ENCODE measurements at places on chromosomes 3 and 15.
A peak's percentile ranks its signal among the peaks of the same experiment; 100 is the strongest.

DNA sequence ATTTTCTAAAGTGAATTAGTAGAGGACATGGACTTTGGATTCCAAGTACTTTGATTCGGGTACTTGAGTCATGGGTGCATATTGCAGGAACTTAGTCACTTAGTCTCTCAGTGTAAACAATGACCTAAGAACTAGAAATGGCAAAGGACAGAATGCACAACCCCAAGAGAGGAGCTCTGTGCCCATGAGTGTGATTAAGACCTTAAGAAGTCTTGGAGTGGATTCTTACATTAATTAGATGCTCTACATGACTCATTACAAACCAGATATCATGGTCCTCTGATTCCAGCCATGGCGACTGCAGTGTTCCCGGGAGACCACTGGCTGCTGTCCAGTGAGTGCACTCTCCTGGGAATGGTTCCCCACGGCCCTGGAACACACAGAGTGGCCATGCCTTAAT lies 251.5 kb downstream of the GABRG3 start:
- DNase-seq = no peak

DNA sequence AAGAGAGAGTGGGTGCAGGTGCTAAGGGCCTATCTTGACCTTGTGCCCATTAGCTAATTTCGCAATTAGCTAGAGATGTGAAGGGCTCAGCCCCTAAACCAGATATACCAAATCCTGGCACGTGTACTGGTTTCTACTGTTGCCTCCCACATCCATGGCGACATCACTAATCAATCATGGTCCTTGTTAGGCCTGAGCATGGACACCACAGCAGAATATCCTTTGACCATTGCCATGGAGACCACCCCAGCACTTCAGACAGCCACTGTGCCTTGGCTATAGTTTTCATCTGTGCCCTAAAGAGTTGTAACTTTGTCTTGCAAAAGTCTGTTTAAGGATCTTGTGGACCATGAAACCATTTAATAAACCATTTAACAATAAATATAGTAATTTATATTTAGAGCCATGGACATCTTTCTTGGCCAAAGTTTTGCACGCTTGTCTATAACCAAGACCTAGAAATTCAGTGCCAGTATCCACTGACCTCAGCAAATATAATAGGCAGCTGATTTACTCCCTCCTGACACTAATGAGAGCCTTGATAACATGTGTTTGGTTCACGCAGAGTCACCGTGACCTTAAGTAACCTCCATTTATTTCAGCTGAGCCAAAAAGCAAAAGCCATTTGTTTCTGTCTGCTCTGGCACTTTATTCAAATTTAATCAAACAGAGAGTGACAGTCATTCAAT lies 43.4 kb downstream of the COLQ start:
- no peak for DNase-seq

DNA sequence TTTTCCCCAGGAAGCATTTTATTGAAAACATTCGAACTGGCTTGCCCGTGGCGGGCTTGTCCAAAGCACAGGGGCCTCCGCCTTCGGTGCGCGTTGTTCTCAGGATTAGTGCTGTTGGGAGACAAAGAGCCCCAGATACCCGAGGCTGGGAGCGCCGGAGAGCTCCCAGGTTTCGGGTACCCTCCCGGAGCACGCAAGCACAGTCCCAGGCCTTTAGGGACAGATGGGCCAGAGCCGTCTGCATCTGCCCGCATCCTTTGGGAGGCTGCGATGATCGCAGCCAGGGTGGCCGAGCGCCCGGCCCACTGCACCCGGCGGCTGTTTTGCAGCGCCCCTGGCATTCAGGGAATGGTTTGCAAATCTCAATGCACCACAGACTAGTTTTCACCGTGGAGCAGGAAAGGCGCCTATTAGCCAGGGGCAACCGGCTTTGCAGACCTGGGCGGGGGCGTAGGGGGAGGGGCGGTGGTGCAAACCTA lies 5.0 kb upstream of the FEZF2 start:
- peak; percentile 75 for DNase-seq

- no peak for DNase-seq
These were observed 48.5 kb upstream of the MCTP2 start for GRCh38 chr15:94182883-94183282.

DNA sequence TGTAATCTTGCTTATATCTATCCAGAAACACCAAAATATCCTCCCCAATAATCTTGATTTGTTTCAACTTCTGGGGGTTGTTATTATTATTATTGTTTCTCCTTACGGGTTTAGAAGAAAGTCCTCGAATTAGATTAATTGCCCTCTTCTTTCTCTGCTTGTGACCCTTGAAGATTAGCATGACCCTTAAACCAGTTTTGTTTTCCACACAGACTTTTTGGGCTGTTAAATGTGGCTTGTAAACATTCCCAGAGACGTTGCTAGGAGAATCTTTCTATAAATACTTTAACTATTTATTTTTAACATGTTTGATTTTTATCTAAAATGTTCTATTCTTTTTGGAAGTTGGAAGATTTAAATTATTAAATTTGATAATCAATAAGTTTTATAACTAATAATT lies 4.3 kb upstream of the SUCNR1 start:
- no peak for DNase-seq

DNA sequence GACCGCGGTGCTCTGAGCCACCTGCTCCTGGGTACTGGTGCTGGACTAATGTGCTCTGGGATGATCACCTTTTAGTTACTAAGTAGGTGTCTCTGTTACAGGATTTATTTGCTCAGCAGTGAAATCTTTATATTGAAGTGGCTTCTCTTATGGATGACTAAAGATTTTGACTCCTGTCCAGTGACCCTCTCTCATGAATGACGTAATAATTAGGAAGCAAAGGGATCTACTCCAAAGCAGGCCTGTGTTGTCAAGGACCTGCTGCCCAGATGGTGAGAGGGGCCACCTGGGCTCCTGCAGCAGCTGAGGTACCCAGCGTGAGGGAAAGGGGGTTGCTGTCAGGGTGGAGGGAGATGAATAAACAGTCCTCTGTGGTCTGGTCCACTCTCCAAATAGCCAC lies 263.6 kb downstream of the GABRG3 start:
- DNase-seq = no peak

GRCh38 chr3:41350441-41350840 lies 151.1 kb downstream of the CTNNB1 start:
- no peak for DNase-seq

DNA sequence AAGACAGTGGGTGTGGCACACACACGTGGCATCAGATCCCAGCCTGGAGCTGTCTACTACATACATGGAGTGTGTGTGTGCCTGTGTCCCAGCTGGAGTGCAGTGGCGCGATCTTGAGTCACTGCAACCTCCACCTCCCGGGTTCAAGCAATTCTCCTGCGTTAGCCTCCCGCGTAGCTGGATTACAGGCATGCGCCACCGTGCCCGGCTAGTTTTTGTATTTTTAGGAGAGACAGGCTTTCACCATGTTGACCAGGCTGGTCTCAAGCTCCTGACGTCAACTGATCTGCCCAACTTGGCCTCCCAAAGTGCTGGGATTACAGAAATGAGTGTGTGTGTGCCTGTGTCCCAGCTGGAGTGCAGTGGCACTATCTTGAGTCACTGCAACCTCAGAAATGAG lies 108.8 kb downstream of the IL12A start:
- DNase-seq = no peak

- no peak for DNase-seq
These were observed 14.3 kb upstream of the MOBP start for GRCh38 chr3:39453134-39453533.

GRCh38 chr15:73926219-73927002 lies at the start of gene LOXL1:
LOXL1 (plus strand) TSS chr15:73926462; CDS start chr15:73926784, 322 bp downstream.
- DNase-seq = no peak

- DNase-seq = no peak
These were observed 4.3 kb downstream of the SLC51A start for GRCh38 chr3:196220587-196220986.

GRCh38 chr15:71049706-71050422 lies 65.4 kb upstream of the THSD4 start:
- no peak for DNase-seq

GRCh38 chr3:168088106-168088720 lies 7.5 kb downstream of the GOLIM4 start:
- no peak for DNase-seq

DNA sequence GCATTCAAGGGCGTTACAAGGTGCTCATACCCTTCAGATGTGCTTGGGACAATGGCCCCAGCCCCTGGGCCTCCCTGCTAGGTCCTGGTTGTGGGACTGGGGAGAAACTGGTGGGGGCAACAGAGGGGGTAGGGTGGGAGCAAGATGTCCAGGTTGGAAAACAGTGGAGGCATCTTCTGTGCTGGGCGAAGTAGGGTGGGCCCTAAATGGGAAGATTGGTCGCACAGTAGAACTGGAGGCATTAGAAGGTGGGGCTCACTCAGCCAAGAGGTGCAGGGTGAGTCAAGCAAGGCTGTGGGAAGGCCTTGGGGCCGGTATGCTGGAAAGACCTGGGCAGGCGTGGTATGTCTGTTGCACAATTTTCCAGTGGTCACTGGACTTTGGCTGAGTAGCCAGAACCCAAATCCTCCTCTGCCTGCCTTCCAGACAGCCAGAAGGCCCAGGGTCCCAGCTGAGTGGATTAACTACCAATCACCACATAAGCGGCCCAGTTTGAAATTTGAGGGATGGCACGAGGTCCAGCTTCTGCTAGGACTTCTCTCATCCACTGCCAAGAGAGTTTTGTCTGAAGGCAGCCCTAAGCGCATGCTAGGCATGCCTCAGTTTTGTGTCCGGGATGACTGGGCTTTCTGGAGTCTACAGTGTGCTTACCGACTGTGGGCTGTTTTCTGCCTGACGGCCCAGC lies 74.5 kb downstream of the LSM3 start:
- no peak for DNase-seq

DNA sequence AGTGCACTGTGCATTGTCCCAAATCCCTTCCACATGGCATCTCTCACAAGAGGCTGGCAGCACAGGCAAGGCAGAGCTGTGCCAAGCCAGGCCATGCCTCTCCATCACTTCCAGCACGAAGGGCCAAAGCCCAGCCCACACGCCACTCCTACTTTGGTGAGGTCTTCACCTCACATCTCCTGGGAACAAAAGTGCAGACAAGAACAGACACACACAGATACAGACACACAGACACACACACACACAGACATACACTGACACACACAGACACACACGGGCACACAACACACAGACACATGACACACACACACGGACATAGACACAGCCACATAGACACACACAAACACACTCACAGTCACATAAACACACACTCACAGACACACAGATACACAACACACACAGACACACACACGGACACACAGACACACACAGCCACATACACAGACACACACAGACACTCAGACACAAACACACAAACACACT lies 233.3 kb downstream of the UACA start:
- DNase-seq = no peak

DNA sequence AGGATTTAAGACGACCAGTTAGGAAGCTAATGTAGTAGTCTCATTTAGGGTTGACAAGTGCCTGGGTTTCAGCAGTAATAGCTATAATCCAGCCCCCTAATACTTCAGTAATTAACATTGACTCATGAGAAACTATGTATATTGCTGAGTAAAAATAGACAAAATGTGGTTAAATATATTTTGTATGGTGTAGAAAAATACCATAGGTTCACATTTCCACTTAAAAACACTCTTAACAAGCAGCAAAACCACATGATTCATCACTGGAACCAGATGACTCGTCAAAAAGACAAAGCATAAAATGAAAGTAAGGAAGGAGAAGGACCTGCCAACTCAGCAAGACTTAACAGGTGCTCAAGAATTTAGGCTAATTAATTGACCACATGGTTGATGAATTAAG lies 288.9 kb downstream of the EFHB start:
- no peak for DNase-seq

GRCh38 chr3:42441791-42442190 lies 31.4 kb upstream of the LYZL4 start:
- DNase-seq = no peak

DNA sequence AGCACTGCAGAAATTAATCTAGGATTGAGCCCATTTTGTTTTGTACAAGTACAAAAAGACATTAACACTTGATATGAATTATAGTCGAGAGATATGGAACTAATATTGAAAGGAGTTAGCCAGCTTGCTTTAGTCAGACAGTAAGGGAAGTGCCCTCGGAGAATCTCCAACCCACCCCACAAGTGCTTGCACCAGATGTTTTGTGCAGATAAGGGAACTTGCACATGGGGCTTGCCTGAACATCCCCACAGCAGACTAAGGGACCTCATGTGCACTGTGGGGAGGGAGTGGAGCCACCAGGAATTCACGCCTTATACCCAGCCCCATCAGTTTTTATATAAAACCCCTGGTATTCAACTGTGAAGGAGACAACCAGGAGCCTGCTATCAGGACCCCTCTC lies 122.3 kb downstream of the EFHB start:
- DNase-seq = no peak

DNA sequence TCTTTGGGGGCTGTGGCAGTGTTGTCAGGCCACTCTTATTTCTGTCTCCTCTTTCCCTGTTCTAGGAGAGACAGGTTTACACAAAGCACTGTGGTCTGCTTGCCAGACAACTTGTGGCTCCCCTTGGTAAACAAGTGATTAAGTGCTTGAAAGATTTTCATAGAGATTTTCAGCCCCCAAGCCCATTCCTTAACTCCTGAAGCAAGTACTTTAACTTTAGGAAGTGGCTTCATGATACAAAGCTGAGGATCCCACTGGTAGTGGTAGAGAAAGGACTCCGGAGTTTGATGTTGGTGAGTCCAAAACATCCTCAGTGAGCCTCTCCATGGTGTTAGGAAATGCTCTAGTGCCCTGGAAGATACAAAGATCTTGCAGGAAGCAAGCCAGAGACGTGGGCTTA lies 12.0 kb downstream of the ZBTB38 start:
- no peak for DNase-seq

All from H1 (cell line).